ENCODE measurements at places on chromosomes 4 and X.

DNA sequence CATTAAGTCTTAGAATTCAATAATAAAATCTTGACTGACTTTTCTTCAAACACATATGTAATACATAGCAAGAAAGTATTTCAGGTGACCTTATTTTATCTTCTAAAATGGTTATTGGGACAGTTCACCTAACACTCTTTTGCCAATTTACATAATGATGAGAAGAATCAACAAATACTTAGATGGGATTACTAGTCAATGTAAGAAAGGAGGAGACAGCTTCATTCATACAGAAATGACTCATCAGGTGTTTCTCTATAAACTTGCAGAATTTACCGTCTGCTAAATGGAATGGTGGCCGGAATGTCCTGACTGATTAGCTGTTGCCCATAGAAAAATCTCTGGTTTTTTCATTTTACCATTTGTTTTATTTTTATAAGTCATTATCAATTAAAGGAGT, 115.0 kb upstream of the ETNPPL start:
- DNase-seq: no peak

DNA sequence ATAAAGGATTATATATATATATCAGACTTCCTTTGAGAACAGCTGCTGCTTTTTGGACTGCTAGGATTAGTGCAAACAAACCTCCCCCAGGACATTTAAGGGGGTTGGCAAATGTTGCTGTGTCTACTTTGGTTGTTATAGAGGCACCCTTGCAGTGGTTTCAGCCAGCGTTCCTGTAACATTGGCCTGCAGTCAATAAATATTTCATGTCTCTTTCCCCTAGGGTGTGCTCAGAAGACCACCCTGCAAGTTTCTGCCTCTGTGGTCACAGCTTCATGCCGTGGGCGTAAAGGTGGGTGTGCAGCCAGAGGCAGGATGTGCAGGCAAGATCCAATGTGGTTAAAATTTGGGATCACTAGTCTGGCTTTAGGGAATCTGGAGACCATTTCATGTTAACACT, 28.9 kb downstream of the FGF5 start:
- no peak for DNase-seq

GRCh38 chr4:74385386-74385785, 20.4 kb downstream of the EREG start:
- DNase-seq: no peak

DNA sequence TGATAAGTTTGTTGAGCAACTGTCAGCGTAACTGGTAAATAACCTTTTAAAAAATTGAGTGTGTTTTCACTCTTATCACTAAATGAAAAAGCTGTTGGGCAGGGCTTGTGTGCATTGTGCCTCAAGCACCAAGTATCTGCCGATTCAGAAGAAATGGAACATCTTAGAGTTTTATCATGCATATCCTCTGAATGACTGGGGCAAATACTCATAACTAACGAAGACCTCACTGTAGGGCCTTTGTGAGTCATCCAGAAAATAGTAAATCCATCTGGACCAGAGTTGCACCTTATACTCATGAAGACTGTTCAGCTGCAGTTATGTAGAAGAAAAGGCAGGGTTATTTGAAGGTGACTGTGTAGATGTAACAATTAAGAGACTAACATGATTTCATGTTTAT, 222.1 kb downstream of the CAMK2D start:
- no peak for DNase-seq

- DNase-seq: no peak
Observed at GRCh38 chr4:160318567-160319220, 1215.8 kb downstream of the RAPGEF2 start.

DNA sequence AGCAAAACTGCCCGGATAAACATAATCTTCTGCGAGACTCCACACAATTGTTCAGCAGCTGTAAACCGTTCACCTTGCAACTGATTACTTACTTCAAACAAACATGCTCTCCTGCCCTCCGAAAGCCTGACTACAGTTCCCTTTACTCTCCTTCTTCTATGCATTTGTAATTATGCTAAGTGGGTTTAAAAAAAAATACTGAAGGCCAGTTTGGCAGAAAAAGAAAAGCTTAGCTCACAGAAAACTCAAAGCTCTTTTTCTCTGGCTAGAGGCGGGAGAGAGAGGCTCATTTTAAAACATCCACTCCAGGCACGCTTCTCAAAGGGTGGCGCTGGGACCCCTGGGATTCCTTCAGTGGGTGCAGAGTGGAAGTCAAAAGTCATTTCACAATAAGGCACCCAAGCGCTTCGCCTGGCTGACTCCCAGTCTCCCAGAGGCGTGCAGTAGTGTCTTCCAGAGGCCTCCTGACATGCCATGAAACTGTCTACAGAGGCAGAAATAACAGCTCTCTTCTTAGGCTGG, 1.9 kb downstream of the DHRSX start:
- no peak for DNase-seq

DNA sequence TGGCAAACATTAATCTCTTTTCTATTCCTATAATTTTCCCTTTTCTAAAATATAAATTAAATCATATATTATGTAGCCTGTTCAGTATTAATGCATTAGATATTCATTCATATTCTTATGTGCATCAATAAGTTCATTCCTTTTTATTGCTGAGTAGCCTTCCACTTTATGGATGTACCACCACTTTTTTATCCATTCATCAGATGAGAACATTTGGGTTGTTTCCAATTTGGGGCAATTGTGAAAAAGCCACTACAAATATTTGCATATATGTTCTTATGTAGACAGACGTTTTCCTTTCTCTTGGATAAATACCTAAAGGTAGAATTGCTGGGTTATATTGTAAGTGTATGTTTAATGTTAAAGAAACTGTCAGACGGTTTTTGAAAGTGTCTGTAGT, 79.4 kb upstream of the MAPK10 start:
- no peak for DNase-seq

- DNase-seq: no peak
Observed at GRCh38 chr4:106238820-106239420, 77.1 kb downstream of the TBCK start.

DNA sequence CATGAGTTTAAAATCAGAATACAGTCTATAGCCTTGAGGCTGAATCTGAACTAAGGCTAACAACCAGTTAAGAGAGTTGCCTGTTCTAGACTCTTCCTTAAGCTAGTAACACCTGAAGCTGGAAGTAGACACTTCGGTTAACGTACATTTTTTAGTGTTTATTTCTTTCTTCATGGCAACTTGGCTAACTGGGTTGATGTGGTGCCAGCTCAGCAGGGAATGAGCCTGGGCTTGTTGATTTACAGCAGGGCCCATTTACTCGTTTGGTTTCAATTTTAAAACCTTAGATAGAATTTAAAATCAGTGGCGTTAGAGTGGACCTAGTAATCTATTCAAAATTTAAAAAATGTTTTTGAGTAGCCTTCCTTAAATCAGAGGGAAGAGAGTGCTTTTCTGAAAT, 137.6 kb upstream of the ESX1 start:
- DNase-seq: no peak

DNA sequence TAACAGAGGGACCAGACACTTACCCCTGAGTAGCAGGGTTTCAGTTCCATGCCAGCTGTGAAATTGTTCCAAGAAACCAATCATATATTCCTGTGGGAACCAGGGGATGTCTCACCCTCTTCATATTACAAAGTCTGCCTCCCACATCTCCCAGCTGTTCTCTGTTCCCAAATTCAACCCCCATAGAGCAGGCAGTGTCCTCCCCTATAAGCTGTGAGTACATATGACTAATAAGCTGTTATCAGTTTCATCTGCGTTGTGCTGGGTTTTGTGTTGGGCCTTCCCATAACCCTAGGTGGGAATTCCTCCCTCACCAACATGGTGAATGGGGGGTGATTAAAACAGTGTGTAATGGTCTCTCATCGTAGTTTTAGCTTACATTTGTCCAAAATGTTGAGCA, 41.0 kb downstream of the CEP44 start:
- no peak for DNase-seq

DNA sequence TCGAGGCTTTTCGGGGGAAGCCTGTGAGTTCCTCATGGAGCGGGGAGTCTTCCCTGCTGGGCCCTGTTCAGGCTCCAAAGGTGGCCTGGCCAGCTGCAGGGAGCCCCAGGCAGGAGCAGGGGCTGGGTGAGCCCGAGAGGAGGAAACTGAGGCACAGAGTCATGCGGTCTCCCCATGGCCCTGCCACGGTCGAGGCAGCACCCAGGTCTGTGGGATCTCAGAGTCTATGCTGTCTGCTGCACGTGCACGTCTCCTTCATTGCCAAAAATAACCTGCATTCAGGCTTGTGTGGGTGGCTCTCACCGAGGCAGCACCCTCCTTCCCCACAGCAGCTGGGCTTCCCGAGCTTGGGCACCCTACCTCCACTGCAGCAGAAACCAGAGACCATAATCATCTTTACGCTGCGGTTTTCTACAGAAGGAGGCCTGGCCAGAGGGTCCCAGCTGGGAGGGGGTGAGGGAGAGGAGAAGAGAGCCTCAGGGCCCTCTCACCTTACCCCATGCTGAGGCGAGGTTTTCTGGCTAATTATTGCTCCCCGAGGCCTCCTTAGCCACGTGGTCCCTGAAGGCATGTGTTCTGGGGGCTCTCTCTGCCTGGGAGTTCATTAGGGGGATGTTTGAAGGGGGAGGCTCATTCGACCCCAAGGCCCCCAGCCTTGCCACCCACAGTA, 64.3 kb downstream of the CPZ start:
- peak; percentile 4 for DNase-seq

DNA sequence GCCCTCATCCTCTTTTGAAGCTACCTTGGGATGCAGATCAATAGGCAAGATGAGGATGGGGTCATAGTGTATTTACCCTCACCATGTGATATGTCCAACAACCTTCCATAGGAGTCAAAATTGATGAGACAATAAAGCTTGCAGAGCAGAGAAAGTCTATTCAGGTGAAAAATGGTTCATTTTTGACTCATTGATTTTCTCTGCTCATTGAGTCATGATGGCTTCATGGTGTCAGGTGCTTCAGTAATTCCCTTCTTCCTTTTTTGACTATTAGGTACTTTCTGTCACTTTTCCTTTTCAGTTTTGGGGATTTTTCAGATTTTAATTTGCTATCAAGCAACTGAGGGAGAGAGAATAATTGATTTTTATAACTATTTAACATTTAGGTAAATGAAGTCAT, 55.9 kb upstream of the IL2 start:
- DNase-seq: no peak

DNA sequence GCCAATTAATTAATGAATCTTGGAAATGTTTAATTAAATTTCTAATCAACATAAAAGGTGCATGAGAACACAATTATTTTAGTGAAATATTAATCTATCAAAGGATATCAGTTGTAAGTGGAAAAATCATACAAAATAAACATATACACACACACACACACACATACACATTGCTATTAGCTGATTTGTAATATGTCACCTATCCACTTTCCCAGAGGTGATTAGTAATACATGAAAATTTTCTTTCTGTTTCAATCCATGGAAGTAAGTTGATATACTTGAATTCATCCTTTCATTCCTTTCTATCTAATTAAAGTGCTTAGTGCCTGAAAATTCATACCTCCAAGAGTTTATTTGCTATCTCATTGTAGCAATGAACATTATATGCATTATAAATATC, 213.7 kb downstream of the EPHA5 start:
- DNase-seq: no peak

DNA sequence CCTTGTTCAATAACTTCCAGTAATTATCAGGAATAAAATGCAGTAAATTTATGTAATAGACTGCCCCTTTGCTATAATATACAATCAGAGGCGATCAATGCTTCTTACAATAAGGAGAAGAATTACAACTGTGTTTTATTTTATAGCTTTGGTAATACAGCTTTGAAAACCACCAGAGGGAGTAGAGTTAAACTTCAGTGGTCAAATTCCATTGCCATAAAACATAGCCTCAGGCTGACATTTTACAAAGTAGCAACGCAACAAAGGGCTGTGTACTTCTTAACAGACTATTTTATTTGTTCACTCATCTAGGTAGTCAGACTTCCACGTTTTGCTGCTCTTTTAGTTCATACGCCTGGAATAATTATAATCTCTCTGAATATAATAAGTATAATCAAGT, 58.5 kb downstream of the TEX13C start:
- no peak for DNase-seq

DNA sequence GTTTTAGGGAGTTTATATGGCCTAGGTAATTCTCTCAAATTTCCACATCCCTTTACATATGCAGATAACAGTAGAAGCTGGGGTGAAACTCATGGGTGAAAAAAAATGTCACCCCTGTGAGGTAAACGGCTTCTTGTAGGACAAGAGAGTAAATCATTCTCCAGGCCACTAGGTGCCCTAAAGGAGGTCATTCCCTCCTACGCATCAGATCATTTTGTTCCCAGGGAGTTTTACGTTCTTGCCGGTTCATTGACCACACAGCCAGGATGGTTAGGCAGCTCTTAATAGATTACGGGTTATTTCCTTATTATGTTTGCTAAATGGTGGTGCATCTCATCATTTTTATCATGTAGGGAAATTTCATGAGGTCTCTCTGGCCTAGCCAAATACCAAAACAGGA, 225.8 kb upstream of the NOCT start:
- no peak for DNase-seq

DNA sequence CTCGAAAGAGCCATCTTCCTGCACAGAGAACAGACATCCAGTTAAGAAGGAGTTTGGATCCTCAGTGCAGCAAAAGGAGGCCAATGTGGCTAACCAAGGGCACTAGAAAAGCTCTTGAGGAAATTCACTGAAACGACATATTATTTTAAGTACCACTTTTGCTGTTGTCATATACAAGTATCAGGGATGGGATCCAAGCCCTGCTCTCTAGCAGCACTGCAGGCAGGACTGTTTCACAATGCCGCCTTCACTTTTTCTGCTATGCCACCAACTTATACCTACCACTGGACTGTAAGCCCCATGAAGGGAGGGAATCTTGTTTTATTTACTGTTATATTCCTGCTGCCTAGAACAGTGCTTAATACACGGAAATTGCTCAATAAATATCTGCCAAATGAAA, 299.0 kb downstream of the NR3C2 start:
- no peak for DNase-seq

- no peak for DNase-seq
Observed at GRCh38 chr4:82984459-82984858, 26.2 kb downstream of the LIN54 start.

DNA sequence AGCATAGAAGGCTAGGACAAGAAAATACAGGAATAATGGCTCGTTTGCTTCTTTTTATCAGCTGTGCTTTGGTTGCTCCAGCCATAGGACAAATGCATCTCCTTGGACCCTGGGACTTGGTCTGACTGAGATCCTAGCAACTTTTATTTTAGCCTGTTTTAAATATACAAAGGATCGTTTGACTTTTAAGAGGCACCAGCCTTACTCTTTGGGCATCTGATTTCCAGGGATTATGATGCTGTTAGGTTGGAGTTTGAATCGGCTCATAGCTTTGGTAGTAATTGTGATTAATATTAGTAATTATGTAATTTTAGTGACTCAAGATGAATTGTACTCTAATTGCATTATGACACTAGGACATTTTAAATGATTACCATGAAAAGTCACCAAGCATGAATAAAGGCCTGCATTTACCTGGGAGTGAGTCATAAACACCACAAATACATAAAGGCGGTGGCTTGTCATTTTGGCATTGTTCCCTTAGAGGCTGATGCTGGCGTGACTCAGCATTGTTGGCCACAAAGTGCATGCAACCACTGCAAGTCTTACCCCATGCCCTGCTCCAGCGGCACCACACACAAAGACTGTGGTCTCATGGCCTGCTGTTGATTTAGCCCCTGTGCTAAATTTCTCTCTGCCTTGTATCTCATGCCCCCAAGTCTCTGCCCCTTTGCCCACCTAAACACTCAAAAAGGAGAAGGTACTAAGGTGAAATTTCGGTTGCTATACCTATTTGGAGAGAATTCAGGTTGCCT, 12.4 kb downstream of the GPAT3 start:
- no peak for DNase-seq
